Spinal cord (tissue), 10 donors: ENCODE measurements at places on chromosomes 16 and 17. TPM values are rescaled to one million over a fixed set of nuclear protein-coding genes. Genes with fewer than 3 reads are reported as not detected.

DNA sequence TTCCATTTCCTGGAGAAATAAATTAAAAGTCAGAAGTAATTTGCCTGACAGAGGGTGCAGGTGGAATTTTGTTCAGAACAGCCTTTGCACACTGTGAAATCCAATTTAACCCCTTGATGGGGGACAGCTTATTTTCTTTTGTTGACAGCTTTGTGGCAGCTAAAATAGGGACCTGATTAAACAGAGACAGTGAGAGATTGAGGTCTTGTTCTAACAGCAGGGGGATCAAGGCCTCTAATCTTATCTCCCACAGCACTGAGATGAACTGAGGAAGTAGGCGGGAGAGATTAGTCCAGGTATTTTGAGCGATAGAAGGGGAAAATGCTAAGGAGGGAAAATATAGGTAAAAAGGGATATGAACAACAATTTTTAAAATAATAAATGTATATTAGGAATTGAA is 1491.4 kb upstream of the GOT2 start:
- no peaks in the 10 kb centered on the region for H3K27me3 ChIP-seq
- DNase-seq, result no peak
- no peak overlapping the region for H3K4me3 ChIP-seq
- no peaks in the 10 kb centered on the region for H3K36me3 ChIP-seq
- H3K4me1 ChIP-seq, result no peaks in the 10 kb centered on the region
- no peak overlapping the region for H3K27ac ChIP-seq

- no peaks in the 10 kb centered on the region for H3K27me3 ChIP-seq
- H3K4me1 ChIP-seq, result peaks cover 23% of the 10 kb centered on the region
- H3K36me3 ChIP-seq, result no peaks in the 10 kb centered on the region
These were observed 261.5 kb upstream of the RPL38 start for GRCh38 chr17:73941919-73942530.

DNA sequence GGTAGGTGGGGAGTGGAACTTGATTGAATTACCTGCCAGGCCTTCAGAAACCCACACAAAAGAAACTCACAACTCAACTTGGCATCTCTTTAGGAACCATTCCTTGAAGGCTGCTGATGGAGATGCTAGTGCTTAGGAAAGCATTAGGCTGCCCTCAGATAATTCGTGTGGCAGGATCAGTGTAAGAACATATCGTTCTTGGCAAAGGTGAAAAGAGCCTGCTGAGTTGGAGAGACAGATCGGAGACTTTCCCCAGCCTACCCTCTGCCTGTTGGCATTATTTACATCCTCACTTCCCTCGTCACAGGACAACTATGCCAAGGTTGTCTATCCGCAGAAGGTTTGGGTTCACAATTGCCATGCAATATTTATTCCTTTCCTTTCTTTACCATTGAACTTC is 120.0 kb upstream of the HS3ST3A1 start:
- no peaks in the 10 kb centered on the region for H3K36me3 ChIP-seq
- H3K4me3 ChIP-seq, result no peak overlapping the region
- H3K27ac ChIP-seq, result no peak overlapping the region

GRCh38 chr16:3101841-3102470 is 2.9 kb upstream of the ZSCAN10 start:
- peaks cover 30% of the 10 kb centered on the region for H3K4me1 ChIP-seq
- no peak for DNase-seq
- no peak overlapping the region for H3K27ac ChIP-seq
- no peak overlapping the region for H3K4me3 ChIP-seq

GRCh38 chr17:76534831-76535732 is 2.4 kb downstream of the CYGB start:
- DNase-seq, result no peak
- H3K4me1 ChIP-seq, result peaks cover 59% of the 10 kb centered on the region
- no peak overlapping the region for H3K4me3 ChIP-seq
- H3K27ac ChIP-seq, result no peak overlapping the region
- peaks cover 25% of the 10 kb centered on the region for H3K36me3 ChIP-seq
- H3K27me3 ChIP-seq, result peaks cover 32% of the 10 kb centered on the region

- H3K36me3 ChIP-seq, result no peaks in the 10 kb centered on the region
- no peak overlapping the region for H3K4me3 ChIP-seq
- no peaks in the 10 kb centered on the region for H3K27me3 ChIP-seq
- no peak for DNase-seq
- no peak overlapping the region for H3K27ac ChIP-seq
These were observed 7.3 kb downstream of the MILR1 start for GRCh38 chr17:64455993-64456885.

- H3K4me3 ChIP-seq, result no peak overlapping the region
- no peak overlapping the region for H3K27ac ChIP-seq
- H3K4me1 ChIP-seq, result peaks cover 3% of the 10 kb centered on the region
- H3K27me3 ChIP-seq, result no peaks in the 10 kb centered on the region
- no peak for DNase-seq
These were observed 115.4 kb downstream of the SALL1 start for GRCh38 chr16:51035711-51036110.

DNA sequence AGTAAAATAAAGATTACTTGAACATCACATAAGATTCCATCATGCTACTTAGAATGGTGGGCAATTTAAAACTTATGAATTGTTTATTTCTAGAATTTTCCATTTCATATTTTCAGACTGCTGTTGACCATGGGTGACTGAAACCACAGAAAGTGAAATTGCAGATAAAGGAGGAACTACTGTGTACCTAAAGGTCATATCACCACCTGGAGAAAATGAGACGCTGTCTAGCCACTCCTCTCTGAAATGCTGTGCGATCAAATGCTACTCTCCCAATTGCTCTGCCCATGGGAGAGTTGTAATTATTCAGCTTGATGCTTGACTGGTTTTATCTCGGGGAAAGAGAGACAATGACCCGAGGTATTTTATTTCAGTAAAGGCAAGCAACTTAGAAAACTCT is 128.9 kb upstream of the ERCC4 start:
- no peak overlapping the region for H3K27ac ChIP-seq
- DNase-seq, result no peak
- H3K36me3 ChIP-seq, result no peaks in the 10 kb centered on the region

- H3K27ac ChIP-seq, result peak overlapping the region; percentile 4
- H3K27me3 ChIP-seq, result no peaks in the 10 kb centered on the region
- no peak for DNase-seq
These were observed 26.2 kb upstream of the RFFL start for GRCh38 chr17:35089586-35090296.

- H3K36me3 ChIP-seq, result no peaks in the 10 kb centered on the region
- peaks cover 2% of the 10 kb centered on the region for H3K27me3 ChIP-seq
- H3K4me3 ChIP-seq, result no peak overlapping the region
- DNase-seq, result no peak
These were observed 71.5 kb downstream of the GAS7 start for GRCh38 chr17:10126616-10127501.

GRCh38 chr16:69830534-69831211 is 68.5 kb downstream of the WWP2 start:
- no peak for DNase-seq
- no peak overlapping the region for H3K27ac ChIP-seq
- H3K4me3 ChIP-seq, result no peak overlapping the region
- no peaks in the 10 kb centered on the region for H3K27me3 ChIP-seq

DNA sequence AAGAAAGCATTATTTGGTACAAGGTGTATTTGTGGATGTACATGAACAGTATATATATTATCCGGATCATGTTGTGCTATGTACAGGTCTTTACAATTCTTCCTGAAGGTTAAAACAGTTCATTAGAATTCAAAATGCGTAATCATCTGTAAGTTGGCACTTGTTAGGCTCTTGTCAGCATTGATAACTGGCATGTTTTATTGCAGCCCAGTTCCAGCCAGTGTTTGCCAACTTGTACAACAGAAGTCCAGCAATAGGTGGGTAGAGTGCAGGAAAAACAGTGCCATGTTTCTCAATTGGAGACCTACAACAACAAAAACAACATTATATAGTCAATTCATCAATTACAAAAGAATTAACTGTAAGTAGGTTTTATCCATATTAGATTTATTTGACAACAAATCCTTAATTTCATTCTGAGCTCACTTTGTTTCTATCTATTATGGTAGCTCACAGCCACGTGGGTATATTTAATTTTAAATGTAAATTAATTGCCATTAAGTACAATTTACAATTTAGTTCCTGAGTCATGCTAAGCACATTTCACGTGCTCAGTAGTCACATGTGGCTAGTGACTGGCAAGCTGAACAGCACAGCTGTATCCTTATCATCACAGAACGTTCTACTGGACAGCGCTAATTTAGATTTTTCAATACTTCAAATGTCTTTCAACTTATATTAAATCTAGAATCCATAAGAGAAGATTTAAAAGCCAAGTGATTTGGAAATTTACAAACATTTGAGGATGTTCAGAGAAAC is 8.6 kb upstream of the ANKFY1 start:
- no peak overlapping the region for H3K27ac ChIP-seq
- H3K36me3 ChIP-seq, result peaks cover 3% of the 10 kb centered on the region
- H3K4me1 ChIP-seq, result no peaks in the 10 kb centered on the region
- H3K27me3 ChIP-seq, result no peaks in the 10 kb centered on the region
- no peak overlapping the region for H3K4me3 ChIP-seq

GRCh38 chr16:53433930-53434376 is 318 bp upstream of the RBL2 start:
- H3K4me3 ChIP-seq, result peak overlapping the region; percentile 88
- peak overlapping the region; percentile 33 for H3K27ac ChIP-seq
- H3K27me3 ChIP-seq, result no peaks in the 10 kb centered on the region
- H3K4me1 ChIP-seq, result no peaks in the 10 kb centered on the region
- peak; percentile 66 for DNase-seq

DNA sequence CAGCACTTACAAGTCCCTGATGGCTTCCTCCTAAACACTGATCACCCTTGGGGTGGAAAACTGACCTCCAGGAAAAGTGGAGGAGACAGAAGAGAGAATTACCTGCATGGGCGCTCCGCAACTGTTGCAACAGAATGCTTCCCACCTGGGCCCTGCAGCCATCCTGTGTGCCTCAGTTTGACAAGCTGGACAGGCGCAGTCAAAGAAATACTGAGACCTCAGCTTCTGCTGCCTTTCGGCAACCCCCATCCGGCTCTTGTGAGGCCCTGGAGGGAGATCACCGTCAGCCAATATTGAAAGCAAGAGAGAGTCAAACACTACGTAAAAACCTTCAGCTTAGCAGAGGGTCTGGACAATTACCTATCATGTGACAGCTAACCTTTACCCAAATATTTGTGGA is 24.8 kb downstream of the SERPINF1 start:
- H3K27me3 ChIP-seq, result no peaks in the 10 kb centered on the region
- no peak for DNase-seq
- H3K4me1 ChIP-seq, result peaks cover 16% of the 10 kb centered on the region
- H3K4me3 ChIP-seq, result no peak overlapping the region

DNA sequence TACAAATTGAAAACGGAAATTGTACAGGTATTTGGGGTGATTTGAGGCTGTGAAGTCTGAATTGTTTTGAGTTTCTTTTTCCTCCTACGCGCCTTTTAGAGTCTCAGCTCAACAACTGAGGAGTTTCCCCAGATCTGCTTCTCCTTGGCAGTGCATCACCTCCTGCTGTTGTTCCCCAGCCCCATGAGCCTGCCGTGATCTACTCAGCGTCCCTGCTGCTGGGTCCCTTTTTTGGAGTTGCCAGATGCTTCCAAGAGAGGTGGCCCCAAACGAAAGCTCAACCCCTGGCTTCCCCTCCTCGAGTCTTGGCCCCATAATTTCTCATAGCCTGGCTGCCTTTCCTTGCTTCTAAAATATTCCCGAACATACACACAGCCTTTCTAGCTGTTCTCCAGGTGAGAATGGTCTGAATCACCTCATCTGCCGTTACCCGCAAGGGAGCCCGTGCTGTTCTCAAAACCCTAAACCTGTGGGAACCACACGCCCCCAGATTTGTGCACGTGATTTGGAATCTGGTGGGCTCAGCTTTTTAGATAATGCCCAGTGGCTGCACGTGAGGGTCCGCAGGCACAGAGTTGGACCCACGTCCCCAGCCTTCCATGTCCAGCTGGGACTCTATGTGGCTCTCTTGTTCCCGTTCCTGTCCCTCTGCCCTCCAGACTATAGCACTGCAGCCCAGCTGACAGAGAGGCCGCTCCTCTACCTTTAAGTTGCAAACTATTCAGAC is 179.1 kb upstream of the CHMP6 start:
- no peaks in the 10 kb centered on the region for H3K27me3 ChIP-seq
- peaks cover 20% of the 10 kb centered on the region for H3K4me1 ChIP-seq
- DNase-seq, result no peak

DNA sequence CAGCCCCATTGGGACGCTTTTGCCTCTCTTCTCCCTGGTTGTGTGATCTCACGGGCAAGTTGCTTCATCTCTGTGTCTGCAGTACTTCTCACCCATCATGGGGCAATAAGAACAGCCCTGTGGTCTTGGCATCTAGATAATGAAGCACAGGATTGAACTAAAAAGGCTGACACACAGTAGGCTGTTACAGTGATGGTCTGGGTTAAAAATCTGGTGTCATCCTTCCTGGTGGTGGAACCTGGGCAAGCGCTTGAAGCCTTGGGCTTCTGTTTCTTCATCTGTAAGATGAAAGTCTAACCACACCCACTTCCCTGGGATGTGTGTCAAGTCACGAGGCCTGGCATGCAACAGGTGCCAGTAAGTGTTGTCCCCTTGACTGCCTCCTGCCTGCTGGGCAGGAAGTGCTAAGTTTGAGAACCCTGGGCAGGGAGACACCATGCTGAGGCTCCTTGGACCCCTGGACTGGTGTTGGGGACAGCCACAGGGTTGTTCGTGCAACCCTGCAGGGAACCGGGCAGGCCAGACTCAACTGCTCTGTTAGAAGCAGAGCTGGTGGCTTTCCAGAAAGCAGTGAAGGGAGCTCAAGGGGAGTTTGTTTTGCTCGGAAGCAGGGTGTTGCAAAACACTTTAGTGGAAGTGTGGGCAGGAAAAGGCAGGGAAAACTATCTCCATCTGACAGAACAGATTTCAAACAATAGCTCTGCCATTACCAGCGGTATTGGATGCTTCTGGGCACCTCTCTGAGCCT is 5.9 kb upstream of the MAP2K3 start:
- H3K27me3 ChIP-seq, result no peaks in the 10 kb centered on the region
- DNase-seq, result no peak
- H3K4me3 ChIP-seq, result no peak overlapping the region
- H3K36me3 ChIP-seq, result no peaks in the 10 kb centered on the region
- no peak overlapping the region for H3K27ac ChIP-seq

GRCh38 chr16:17339764-17340541 is 130.8 kb downstream of the XYLT1 start:
- no peak for DNase-seq
- no peaks in the 10 kb centered on the region for H3K27me3 ChIP-seq
- H3K27ac ChIP-seq, result no peak overlapping the region
- peaks cover 8% of the 10 kb centered on the region for H3K4me1 ChIP-seq
- no peak overlapping the region for H3K4me3 ChIP-seq

DPEP3 gene
- not detected for total RNA-seq

SMIM22 gene
- not detected for total RNA-seq

ITGAX gene
- total RNA-seq, result 2.8 TPM

TMEM114 gene
- total RNA-seq, result 0.28 TPM

OR4D2 gene
- total RNA-seq, result not detected
